ENCODE measurements at places on chromosomes 7 and 10.

- peak; percentile 46 for DNase-seq
These were observed 153.6 kb downstream of the FGFR2 start for GRCh38 chr10:121444520-121445165.

GRCh38 chr10:71033396-71033980 is 145.1 kb upstream of the PCBD1 start:
- no peak for DNase-seq

DNA sequence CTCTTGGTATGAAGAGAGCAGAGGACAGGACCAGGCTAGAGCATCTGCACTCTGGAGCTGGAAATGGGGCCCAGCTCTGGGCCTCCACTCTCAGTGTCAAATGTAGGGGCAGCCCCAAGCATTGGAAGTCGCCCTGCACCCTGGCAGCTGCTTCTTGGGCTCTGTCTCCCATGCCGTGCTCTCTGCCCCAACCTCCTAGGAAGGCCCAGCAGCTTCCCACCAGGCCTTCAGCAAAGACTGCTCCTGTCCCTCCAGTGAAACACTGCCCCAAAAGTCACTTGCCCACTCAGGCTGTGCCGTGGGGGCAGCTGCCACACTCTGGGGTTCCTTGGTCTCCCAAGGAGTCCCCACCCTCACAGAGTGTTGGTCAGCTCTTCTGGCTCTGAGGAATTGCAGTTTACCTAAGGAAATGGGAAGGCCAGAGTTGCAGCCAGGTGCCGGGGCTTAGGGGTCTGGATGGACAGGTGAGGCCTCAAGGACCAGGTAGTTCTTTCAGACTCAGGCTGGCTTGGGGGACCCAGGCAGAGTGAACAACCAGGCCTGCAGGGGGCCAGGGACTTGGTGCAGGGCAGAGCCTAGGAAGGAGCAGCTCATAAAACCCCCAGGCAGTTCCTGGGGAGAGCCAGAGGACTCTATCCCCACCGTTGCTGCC is 9.4 kb upstream of the OPN4 start:
- DNase-seq = no peak

DNA sequence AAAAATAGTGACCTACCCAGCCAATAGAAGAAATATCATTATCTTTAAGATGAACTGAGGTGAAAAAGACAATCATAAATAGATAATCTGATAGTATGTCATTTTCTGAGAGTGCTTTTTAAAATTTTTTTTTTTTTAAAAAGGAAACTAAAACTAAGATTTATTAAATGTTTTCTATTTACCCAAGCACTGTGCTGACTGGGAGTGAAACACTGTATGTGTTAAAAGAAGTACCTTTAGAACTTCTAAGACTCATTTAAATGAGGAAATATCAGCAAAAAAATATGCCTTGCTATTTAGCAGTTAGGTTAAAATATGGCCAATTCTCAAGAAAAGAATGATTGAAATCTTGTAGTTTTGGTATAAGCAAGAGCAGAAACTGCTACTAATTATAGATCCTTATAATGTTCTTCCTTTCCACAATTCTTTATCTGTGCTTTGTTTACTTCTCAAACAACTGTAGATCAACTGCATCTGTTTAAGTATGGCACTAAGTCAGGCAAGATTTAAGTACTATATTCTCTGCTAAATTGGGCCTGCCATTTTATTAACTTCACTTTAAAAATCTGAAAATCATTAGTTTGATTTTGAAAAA is 39.5 kb upstream of the WNT2 start:
- DNase-seq = no peak

GRCh38 chr10:120735773-120736371 is 115.3 kb upstream of the WDR11 start:
- peak; percentile 22 for DNase-seq

GRCh38 chr7:30970074-30970473 is 6.3 kb downstream of the GHRHR start:
- no peak for DNase-seq

DNA sequence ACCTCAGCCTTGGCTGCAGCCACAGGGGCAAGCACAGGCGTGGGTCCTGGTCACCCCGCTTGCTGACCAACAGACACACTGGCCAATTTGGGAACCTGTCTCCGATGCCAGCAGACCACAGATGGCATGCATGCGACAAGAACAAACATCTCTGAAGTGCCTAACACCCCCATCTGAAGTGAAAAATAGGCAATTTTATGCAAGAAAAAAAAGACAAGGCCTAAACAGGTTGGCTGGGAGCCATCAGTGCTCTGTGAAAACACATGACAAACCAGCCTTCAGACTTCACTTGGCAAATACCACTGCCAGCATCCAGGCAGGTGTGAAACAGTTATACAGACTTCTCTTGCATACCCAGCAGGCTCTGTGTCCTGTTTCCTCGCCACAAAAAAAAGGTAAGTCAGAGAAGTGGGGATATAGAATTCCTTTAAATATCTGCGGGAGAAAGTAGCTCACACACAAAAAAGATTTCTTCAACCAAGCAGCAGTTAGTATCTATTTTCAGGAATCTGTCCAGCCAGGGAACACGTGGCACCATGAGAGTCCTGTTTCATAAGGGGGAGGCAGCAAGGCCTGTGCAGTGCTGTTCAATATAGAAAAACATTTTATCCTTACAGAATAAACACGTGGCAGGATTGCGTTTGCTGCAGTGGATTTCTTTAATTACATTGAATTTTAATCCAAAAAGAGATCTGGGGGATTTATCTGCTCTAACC is 293.4 kb upstream of the MKLN1 start:
- no peak for DNase-seq

- DNase-seq = no peak
These were observed 178.0 kb downstream of the SRPK2 start for GRCh38 chr7:105210721-105211205.

DNA sequence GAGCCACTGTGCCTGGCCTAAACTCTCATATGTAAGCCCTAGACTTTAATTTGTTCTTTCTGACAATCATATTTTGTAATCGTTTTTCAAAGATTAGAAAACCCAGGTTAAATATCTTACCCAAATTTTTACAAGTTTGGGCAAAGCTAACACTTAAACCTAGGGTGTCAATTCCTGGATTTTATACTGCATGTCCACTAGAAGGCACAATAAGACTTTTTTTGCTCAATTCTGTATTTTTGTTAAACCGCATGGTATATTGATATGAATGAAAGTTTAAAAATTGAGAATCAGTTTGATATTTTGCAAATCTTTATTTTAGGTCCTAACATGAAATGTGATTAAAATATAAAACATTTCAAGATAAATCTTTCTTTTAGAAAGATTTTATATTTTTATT is 29.3 kb downstream of the DYNC2I1 start:
- DNase-seq = no peak

- no peak for DNase-seq
These were observed 149.3 kb downstream of the GALNT17 start for GRCh38 chr7:71281261-71281660.

GRCh38 chr7:81235997-81236396 is 317.1 kb upstream of the SEMA3C start:
- no peak for DNase-seq

DNA sequence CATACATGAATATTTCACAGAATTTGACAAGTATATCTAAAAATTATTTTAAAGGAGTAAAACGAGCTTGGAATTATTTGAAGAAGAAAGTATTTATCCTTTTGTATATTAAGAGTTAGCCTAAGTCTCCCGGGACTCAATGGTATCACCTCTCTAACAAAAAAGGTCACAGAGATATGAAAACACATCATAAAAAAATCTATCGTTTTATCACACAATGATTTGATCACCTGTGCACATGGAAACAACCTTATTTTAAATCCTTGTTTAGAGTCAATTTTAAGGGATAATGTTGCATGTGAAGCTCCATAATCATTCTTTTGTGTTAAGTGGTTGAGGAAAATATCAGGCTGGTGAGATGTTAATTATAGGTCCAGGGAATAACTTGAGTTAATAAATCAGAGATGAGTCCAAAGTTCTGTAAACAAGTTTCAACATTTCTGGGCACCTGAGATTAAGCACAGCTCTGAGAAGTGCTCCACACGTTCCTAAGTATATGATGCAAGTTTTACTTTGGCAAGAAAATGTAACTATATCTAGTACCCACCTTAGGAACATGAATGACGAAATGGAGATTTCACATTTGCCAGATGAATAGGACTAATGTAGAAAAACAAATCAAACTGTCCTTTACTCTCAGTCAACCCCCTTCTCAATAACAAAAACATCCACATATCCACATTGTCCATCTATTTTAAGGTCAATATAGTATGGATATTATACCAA is 148.5 kb upstream of the AKR1E2 start:
- no peak for DNase-seq

DNA sequence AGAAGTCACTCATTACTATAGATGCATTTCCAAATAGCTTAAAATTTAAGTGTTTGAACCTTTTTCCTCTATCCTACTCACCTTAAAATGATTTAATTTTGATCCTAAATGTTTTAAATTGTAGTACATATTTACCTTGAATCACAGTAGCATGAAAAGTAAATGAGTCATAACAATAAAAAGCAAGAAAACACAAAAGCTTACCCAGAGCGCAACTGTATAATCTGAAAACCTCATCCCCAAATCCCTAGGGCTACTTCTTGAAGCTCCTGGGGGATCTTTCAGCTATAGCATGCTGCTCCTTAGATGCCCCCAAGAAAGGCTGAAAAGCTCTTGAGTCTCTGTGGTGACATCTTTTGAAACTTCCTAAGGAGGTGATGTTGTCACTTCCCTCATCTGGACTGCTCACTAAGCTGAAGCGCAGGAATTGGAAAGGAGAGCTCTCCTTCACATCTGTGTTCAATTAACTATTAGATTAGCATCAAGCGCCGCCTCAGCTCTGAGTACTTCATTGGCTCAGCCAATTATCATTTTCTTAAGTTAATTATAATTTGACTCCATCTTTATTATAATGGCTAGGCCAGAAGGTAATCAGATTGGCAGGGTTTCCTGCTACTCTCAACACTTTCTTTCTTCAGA is 60.2 kb downstream of the SEMA3E start:
- DNase-seq = no peak

DNA sequence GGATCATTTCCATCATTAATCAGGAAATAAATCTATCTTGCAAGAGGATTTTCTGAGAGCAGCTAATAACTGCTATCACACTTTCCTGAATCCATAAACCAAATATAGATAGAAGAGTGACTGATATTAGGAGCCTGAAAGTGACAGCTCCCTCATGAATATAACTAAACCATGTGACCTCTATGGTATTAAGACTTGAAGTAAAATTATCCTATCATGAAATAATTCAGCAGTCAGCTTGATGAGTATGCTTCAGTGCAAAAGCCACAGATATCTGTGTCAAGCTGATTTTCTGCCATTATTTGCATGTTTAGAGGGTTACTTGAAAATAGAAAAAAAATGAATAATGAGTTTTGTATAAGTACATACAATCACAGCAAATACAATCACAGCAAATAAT is 80.1 kb upstream of the PPP1R3A start:
- no peak for DNase-seq

- no peak for DNase-seq
These were observed 72.6 kb downstream of the OSBPL3 start for GRCh38 chr7:24907311-24907886.

GRCh38 chr10:117005026-117005526 is at the start of gene SHTN1:
Gene SHTN1 (minus strand): TSS chr10:117005187. CDS start chr10:117005079, 108 bp downstream.
- peak; percentile 71 for DNase-seq

DNA sequence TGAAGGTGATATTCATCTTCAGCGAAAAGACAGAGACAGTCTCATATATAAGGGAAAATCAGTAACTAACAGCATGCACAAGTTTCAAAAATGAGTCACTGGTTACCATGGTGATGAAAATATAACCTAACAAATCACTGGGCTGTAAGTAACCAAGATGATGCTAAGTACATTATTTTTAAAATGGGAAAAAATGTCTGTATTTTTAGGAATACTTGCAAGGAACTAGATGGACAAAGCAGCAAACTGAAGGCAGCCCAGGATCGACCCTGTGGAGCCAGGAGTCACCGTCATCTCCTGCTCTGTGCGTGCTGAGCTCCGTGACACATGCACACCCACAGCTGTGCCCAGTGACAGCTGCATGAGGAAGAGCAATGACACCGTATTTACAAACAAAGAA is 137.3 kb downstream of the ELMO1 start:
- no peak for DNase-seq

DNA sequence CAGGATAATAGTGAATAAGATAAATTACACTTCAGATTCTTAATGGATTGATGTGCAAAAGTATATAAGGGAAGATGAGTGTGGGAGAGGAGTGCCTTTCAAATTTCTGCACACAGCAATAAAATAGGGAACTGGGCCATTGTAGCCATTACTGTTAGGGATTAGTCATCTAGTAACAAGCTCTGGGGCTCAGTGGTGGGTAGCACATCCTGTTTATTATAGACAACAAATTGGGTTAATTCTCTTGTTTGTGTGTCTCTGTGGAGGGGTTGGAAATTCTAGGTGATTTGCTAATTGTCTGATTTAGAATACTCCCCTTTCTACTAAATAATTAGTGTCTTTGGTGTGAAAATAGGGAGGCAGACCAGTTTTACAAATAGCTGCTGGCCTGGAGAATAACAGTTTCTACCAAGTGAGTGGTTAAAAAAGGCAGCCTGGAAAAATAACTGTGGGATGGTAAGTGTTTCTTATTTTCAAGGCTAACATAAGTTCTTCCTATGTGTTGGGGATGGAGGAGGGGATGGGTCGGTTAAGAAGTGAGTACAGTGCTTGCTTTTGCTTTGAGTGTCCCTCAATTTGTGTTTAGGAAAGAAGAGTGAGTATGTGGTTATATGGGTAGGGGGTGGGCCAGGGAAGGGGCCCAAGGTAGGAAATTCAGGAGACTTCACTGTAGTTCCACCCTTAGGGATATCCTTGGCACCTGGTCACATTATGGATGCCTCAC is 43.3 kb upstream of the TMEM248 start:
- no peak for DNase-seq

DNA sequence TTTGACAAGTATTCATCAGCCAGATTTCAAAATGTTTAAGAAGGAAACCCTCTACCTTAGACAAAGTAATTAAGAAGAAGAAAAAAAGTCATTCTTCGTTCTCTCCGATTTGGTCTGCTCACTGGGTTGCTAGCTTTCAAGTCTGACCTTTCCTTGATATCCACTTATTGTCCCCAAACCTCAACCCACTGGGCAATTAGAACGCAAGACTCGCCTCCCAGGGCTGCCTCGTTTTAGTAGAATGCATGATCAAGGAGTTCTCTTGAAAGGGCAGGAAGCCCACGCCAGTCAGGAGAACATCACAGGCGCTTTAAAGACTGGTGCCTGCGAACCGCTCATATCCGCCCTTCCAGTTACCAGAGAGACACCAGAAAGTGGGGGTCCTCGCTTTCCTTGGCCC is 637.7 kb downstream of the PARD3 start:
- no peak for DNase-seq

GRCh38 chr10:106111246-106111645 is 1053.3 kb downstream of the SORCS1 start:
- DNase-seq = no peak

- no peak for DNase-seq
These were observed 124.2 kb upstream of the PDLIM1 start for GRCh38 chr10:95414844-95415485.

DNA sequence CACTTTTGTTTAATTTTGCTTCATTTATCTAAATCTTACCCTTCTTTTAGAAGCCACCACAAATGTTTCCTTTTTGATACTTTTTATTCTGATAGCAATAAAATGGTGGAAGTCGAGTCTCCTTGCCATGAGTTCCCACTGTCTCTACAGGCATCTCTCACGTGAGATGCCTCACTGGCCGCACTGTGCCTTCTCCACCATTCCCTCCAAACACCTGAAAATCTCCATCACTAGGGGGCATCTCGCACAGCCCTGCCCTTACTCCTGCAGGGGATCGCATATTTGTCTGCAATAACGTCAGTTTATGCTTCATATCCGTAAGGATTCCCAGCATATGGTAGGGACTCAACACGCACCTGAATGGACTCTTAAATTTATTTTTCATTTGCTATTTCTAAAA is 56.3 kb upstream of the NCAPG2 start:
- no peak for DNase-seq

Measured in HAP-1 (cell line).